ENCODE measurements at places on chromosomes 2 and 18.

DNA sequence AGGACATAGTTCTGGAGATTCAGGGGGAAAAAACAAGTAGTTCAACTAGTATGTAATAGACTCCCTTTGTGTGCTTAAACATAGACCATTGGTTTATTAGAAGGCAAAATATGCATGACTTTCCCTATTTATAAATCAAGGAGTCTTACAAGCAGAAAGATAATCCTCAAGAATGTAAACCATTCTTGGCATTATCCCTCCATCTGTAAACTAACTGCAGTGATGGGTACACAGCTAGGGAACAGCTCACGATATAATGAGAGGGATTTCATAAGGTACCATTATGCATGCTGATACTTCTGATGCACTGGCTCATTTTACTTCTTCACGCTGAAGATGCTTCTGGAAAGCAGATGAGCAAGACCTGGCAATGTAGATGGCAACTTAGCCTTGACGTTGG, 878 bp downstream of the FBXO15 start:
- DNase-seq = no peak

DNA sequence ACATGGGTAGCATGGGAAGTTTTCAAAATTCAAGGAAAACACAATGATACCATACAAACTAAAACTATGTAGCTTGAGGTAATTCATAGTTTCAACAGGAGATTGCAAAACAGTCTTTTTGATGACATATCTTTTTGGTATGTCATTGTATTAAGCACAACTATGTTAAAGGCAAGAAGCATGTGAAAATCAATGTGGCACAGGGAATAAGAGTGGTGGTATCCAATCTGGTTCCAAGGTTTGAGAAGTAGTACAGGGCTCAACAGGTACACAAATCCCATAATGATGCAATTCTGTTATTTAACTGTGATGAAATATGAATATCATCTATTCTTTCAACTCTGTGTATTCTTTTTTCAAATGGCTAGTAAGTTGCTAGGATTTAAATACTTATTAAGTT, 16.4 kb upstream of the DLX2 start:
- no peak for DNase-seq

DNA sequence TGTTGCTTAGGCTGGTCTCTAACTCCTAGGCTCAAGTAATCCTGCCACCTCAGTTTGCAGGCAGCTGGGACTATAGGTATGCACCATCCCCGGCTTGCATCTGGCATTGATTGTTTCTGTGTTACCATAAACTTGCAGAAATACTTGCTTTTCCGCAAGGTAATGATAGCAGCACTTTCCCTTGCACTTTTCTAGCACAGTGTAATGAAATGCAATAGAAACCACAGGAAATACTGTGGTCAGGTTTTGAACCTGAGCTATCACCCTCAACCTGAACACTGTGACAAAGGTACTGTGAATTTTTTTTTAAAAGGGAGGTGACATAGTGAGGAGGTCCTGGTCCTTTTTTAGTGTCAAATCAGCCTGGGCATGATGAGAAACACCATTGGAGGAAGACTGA, 38.3 kb downstream of the DHRS9 start:
- DNase-seq = no peak

GRCh38 chr2:230899786-230900185, 25.3 kb downstream of the GPR55 start:
- DNase-seq = no peak

Measured in left colon (tissue), 2 donors.